SW 1271 (cell line): ENCODE measurements at places on chromosomes 7 and 10.

- no peak for DNase-seq
Observed at GRCh38 chr7:36690514-36691187, 33.6 kb downstream of the AOAH start.

GRCh38 chr10:48330269-48330668 is 23.8 kb downstream of the MAPK8 start:
- DNase-seq = no peak

DNA sequence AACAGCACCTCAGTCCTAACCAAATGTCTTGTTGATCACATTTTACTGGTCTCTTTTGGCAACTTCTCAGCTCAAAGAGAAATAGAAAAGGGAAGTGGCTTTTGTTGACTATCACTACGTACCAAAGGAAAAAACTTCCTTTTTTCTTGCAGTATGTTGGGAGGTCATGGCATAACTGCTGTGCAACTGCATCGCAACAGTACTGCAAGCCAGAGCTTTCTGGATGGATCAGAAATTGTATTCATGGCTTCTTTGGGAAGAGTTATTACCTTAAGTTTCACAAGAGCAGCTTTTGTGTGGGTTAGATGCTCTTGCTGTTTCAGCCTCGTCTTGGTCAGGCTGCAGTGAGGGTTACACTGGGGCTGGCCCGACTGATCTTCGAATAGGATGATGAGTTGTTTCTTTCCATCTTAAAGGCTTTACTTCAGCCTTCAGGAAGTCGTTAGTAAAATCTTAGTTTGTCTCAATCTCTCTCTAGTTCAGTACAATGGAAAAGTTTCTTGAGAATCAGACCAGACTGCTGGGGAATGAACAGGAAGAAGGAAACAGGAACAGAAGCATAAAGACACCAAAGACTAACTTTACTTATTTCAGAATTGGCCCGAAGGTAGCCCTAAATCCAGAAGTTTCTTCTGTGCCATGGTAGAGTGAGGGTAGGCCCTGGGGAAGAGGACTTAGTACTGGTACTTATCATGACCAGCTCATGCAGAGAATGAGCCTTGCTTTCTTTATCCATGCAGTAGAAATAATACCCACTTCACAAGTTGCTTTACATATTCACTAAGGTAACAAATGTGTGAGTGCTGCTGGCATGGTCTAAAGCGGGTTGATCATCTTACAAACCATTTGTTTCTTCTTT is 153.6 kb downstream of the CELF2 start:
- no peak for DNase-seq

GRCh38 chr10:80392250-80392649 is 16.1 kb upstream of the PRXL2A start:
- no peak for DNase-seq

DNA sequence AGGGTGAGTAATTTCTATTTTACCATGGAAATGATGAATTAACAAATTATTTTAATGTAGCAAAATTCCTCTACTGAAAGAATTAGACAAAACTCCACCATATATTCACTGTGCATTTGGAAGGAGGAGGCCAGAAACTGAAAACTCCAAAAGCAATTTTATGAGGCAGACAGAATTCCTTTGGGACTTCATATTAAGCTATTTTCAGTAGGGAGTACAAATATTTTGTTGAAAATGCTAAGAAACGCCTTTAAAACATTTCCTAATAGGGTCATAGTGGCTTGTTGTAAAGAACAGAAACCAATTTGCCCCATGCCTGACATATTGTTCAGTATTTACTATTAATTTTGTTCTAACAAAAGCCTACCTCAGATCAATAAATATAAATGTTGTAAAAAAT is 117.8 kb downstream of the TES start:
- DNase-seq = no peak

- no peak for DNase-seq
Observed at GRCh38 chr7:30617359-30617758, 22.7 kb downstream of the GARS1 start.

DNA sequence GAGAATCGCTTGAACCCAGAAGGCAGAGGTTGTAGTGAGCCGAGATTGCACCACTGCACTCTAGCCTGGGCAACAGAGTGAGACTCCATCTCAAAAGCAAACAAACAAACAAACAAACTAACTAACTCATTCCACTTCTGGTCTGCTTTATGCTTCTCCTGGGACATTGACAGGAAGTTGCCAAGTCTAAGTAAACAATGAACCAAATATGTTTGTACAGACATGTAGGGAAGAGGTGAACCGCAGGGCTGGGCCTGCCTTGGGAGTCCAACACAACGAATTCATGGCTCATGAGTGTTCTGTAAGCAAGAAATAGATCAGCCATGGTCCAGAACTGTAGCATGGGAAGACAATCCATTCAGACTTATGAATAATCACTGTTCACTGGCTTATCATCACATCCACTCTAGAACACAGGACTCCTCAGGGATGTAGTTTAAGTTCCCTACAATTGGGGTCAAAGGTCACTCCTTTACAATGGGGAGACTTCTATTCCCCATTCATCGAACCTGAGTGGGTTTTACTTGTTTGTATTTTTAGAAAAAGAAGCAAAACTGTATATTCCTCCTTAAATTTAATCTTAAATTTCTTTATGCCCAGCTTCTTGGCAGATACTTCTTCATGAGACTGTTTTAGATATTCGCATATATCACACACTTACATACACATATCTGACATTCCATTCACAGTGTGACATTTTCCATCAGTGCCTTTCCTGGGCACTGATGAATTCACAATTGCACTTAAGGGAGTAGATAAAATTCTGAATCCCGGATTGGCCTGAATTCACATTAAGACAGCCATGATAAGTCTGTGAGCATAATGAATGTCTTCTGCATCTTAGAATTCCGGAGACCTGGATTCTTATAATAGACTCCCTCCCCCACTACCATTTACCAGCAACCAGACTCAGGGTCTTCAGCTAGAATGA is 159.1 kb upstream of the EEPD1 start:
- DNase-seq = no peak

- no peak for DNase-seq
Observed at GRCh38 chr7:132940084-132940483, 141.8 kb downstream of the CHCHD3 start.

DNA sequence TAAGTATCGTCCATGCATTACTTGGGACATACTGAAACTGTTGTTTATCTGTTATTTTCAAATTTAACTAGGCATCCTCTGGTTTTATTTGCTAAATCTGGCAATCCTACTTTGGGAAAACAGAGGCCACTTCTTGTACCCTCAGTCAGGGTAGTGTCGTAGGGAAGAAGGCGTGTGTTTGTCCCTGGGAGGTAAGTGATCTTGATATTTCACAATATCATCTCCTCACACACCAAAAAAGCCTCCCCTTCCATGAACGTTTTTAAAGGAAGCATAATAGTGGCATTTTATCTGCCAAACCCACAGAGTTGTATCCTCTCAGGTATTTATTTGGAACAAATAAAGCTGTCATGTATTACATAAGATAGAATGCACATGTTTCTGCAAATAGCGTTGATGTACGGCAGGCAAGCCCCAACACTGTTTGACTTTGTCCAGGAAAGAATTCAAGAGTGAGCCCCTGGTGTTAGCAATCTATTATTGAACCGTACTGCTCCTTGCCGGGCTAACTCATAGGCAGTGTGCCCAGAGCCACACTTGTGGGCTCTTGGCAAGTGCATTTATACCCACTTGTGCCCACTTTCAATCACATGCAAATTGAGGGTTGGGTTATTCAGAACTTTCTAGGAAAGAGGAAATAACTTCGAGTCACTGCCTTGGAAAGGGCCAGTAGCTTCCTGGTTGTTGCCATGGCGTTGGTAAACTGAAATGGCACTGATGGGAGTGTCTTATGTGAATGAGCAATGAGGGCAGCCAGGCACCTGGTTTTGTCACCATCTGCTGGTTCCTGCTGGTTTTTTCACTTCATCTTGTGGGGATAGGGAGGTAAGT is 266.0 kb downstream of the USP6NL start:
- no peak for DNase-seq
